NCI-H2029 treated with DMSO at 0.1 percent for 48 hours (cell line): ENCODE measurements at places on chromosomes 3 and 15.

GRCh38 chr3:12423131-12423530, 61.1 kb upstream of the TSEN2 start:
- peak; percentile 3 for DNase-seq

- DNase-seq = no peak
These were observed 95.2 kb downstream of the SPATA16 start for GRCh38 chr3:173045770-173046382.

DNA sequence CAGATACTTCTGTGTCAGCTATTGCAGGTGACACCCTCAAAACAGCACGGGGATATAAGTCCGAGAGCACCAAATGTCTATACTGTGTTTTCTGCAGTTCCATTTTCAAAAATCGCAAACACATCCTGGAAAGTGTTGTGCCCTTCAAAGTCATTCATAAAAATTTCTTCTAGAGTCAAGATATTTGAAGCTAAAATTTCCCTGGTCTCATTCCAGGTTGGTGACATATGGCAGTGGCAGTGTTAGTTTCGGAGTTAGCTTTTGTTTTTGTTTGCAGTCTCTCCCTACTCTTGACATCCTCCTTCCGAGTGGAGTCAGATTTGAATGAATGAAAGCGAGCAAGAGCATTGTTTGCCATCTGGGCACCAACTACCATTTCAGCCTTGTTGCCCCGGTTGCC, 3.2 kb upstream of the FSIP1 start:
- DNase-seq = no peak

DNA sequence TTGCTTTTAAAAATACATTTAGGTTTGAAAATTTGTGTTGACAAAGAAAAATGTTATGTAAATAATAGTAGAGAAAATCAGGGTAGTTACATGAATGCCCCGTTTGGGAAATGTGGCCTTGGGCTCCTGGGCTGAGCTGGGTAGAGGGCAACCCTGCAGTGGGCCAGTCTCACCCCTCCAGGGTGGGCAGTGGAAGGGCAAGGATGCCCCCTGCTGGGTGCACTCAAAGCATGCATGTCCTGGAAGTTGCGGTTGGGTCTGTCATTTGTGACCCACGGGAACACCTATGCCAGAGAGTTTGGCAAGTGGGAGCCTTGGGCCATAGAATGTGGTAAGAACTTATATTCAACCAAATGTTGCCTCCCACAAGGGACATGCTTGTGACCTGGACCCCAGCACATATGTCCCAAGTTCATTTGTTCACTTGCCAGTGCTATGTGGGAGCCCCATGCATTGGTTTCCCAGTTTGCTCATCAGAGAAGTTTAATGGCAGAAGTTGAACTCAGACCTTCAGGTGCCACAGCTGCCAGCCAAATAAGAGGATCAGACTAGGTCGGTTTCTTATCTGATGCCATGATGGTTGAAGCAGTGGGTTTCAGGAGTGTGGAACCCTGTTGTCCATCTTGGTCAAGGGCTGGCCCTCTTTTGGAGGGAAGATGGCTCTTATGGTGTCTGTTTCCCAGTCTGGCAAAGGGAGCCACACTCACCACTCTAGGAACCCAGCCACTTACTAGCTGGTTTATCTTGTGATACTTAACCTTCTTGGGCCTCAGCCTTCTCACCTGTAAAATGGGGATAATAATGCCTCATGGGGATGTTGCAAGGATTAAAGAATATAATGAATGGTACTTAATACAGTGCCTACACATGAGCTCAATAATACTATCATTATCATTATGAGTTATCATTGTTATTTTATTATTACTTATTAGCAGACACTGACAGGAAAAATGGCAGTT, 2.5 kb upstream of the PLCB2 start:
- DNase-seq = no peak

GRCh38 chr15:101450403-101451265, 38.9 kb downstream of the PCSK6 start:
- no peak for DNase-seq

DNA sequence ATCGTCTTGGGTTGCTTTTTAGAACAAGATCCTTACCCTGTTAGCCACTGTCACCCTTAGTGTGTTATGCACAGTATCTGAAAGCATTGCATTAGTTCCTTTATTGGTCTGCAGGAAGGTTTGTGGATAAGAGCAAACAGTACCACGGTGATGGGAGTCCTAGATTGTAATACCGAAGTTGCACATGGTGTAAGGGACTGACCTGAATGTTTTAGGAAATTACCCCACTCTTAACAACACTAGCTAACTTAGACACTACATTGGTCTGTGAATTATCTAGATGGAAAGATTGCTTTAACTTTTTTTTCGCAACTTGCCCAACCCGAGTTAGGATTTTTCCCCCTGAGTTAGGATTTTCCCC, 1.3 kb downstream of the STT3B start:
- no peak for DNase-seq

DNA sequence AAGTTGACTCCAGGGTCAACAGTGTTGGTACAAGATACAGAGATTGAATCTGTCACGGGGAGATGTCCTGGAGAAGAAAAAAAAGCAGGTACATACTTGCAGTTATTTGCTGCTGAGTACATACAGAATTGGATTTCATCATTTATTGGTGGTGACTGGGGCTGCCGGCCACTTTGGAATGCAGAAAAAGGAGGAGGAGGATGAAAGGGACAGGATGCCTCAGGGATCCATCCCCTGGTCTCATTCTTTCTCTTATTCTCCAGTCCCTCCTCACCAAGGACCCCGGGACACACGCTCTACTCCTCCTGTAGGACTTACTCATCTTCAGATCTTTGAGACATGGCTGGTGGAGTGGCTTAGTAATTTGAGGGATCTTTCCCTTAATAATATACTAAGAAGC, 30.0 kb upstream of the MEIS2 start:
- no peak for DNase-seq

- DNase-seq = no peak
These were observed 12.8 kb downstream of the SPTBN5 start for GRCh38 chr15:41881086-41881485.

DNA sequence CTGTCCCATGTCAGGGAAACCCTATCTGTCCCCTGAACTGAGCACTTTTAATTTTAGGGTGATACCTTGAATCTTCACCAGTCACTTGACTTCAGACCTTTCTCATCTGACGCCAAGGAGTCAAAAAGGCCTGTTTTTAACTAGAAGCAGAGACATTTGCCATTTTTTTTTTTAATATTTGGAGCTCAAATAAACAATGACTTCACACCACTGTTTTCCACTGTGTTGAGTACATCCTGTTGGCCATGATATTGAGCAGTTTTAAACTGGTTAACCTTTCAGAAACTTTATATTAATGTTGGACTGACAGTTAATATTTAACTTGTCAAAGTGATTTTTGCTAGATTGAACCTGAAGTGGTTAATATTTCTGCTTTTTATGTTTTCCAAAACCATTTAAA, 28.2 kb downstream of the DAG1 start:
- no peak for DNase-seq

DNA sequence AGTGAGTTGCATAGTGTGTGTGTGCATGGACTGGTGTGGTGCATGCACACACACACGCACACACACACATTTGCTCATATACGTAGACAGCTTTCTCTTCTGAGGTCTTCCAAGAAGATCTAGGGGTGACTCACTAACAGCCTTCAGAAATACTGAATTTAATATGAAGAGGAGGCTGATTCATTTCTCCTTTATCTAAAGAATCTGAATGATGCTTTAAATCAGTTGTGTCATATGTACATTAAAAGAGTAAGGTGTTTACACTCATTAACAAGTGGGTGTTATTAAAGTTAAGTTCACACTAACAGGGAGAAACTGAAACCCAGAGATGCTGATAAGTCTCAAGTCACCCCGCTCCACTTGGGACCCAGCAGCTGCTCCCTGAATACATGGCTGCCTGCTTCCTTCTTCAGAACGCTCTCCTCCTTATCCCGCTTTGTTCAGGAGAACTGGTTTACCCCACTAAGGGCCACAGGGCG, 22.0 kb downstream of the TMPRSS7 start:
- no peak for DNase-seq

- no peak for DNase-seq
These were observed 544.4 kb downstream of the ZPLD1 start for GRCh38 chr3:102979191-102979590.

DNA sequence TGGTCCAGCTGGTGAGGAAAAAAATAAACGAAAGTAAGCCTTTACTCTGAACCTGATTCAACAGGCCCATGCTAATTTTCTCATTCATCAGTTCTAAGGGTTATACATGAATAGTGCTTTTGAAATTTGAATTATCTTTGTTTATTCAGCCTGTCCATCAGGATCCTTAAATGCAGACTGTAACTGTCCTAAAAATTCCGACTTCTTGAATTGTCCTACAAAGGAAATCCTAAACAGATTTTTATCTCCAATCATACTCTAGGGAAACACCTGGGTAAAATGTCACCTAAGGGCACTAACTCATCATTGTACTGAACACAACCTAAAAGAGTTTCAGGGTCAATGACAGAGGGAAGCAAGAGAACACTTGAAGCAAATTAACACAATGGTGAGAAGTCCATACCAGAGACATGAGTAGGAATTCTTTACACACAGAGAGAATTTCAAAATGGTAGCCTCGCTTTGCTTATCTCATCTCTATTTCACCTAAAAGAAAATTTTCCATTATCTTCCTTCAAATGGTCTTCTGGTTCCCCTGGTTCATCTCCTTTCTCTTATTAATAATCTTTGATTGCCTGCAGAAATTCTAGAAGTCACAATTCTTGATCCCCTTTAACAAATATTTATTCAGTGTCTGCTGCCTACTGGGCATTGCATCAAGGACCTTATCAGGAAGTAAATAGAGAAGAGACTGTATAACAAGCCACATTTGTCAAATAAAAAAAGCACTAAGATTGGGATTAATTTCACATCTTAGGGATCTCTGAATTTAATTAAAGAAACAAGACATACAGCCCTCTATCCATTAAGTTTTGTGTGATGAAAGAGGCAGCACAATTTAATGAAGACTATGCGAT, 182.7 kb downstream of the MEIS2 start:
- DNase-seq = no peak

DNA sequence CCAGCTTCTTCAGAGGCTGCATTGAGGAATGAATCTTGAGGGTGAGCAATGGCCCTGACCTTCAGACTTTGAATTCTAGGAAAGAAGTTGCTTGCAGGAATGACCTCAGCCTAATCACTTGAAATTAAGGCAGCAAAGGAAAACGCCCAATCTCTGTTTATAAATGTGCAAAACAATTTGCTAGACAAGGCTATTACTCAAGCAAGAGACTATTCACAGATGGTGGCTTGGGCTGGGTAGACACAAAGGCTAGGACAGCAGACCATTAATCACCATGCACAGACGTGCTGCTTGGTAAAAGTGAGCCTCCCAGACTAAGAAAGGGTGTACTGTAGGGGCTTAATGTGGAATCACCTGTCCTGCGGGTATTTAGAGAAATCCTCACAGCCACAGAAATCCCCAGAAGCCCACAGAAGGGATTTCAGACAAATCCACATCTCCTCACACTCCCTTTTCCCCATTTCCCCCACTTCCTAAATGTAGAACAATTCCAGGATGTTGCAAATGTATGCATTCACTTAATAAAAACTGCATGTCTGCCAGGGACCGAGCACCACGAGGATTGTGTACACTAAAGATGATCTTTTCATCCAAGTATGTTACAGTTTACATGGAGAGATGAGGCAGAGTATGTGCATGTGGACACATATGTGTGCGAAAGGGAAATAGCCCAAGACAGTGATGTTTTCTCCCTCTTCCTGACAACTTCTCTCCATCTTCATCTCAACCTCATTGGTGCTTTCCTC, 259.5 kb downstream of the THSD4 start:
- no peak for DNase-seq

DNA sequence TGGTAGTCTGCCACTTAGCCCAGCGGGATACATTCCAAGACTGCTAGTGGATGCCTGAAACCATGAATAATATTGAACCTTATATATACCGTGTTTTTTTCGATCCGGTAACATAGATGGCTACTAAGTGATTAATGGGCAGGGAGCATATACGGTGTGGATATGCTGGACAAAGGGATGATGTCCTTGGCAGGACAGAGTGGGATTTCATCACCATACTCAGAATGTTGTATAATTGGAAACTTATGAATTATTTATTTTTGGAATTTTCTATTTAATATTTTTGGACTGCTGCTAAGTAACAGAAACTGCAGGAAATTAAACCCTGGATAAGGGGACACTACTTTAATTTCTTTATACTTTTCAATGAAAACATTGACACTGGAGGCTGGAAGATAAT, 53.2 kb downstream of the ASTE1 start:
- no peak for DNase-seq

- DNase-seq = no peak
These were observed 34.9 kb downstream of the CCDC33 start for GRCh38 chr15:74270854-74271520.
